ENCODE measurements at places on chromosomes 12 and 14. TPM values are rescaled to one million over a fixed set of nuclear protein-coding genes. Genes with fewer than 3 reads are reported as not detected.

The IQSEC3 gene
- total RNA-seq: 0.50 TPM

The ZFHX2 gene
- 19.4 TPM for total RNA-seq

The GPR135 gene
- total RNA-seq: 1.8 TPM

The NRL gene
- 2.5 TPM for total RNA-seq

The KLRK1 gene
- not detected for total RNA-seq

The GLS2 gene
- 17.0 TPM for total RNA-seq

The PRR4 gene
- total RNA-seq: 1.9 TPM

The ISM2 gene
- 0.39 TPM for total RNA-seq

The TAS2R42 gene
- not detected for total RNA-seq

The NEUROD4 gene
- not detected for total RNA-seq

The NUBPL gene
- total RNA-seq: 14.8 TPM

The WNT1 gene
- total RNA-seq: not detected

The HOXC4 gene
- total RNA-seq: not detected

The OR6C2 gene
- not detected for total RNA-seq

The NGB gene
- 0.11 TPM for total RNA-seq

The PTGDR gene
- not detected for total RNA-seq

The GPRC5A gene
- total RNA-seq: 0.09 TPM

The KCNC2 gene
- not detected for total RNA-seq

The CMA1 gene
- total RNA-seq: not detected

The SLC16A7 gene
- 2.2 TPM for total RNA-seq

The IGFBP6 gene
- 5.7 TPM for total RNA-seq

The NGDN gene
- 53.1 TPM for total RNA-seq

The CEBPE gene
- not detected for total RNA-seq

The KRT78 gene
- total RNA-seq: not detected

The TPPP2 gene
- total RNA-seq: not detected

The CFAP54 gene
- total RNA-seq: 0.24 TPM

The NDRG2 gene
- total RNA-seq: 18.1 TPM

The HAL gene
- total RNA-seq: 0.11 TPM

The FGF23 gene
- 0.24 TPM for total RNA-seq

The BHLHE41 gene
- 0.33 TPM for total RNA-seq

The BMAL2 gene
- total RNA-seq: 23.1 TPM

The ESPL1 gene
- 43.2 TPM for total RNA-seq

The ADAM20 gene
- 0.28 TPM for total RNA-seq

The LPAR5 gene
- 0.22 TPM for total RNA-seq

The ALKBH2 gene
- total RNA-seq: 24.4 TPM

The KRT71 gene
- not detected for total RNA-seq

The TMEM229B gene
- 0.22 TPM for total RNA-seq

The EEF1AKMT3 gene
- total RNA-seq: 2.1 TPM

The LBHD2 gene
- total RNA-seq: not detected

The ACVRL1 gene
- not detected for total RNA-seq

The KRT72 gene
- not detected for total RNA-seq

The NRXN3 gene
- total RNA-seq: 1.5 TPM

The AKAP3 gene
- 1.3 TPM for total RNA-seq

The LRIG3 gene
- total RNA-seq: 11.6 TPM

The SMCO2 gene
- 0.20 TPM for total RNA-seq

The EIF2S3B gene
- total RNA-seq: 2.2 TPM

The DPY19L2 gene
- total RNA-seq: 4.9 TPM

The CDH24 gene
- 16.9 TPM for total RNA-seq

The SDR9C7 gene
- total RNA-seq: not detected

The HHIPL1 gene
- total RNA-seq: 2.6 TPM

The SLC7A7 gene
- total RNA-seq: 3.1 TPM

The RAB15 gene
- total RNA-seq: 54.3 TPM

The MYO1H gene
- 0.11 TPM for total RNA-seq

The MYF6 gene
- total RNA-seq: not detected

The CCDC175 gene
- 0.09 TPM for total RNA-seq

All from H9 (cell line).